ENCODE measurements at places on chromosomes 11 and 22.
A peak's percentile ranks its signal among the peaks of the same experiment; 100 is the strongest.

DNA sequence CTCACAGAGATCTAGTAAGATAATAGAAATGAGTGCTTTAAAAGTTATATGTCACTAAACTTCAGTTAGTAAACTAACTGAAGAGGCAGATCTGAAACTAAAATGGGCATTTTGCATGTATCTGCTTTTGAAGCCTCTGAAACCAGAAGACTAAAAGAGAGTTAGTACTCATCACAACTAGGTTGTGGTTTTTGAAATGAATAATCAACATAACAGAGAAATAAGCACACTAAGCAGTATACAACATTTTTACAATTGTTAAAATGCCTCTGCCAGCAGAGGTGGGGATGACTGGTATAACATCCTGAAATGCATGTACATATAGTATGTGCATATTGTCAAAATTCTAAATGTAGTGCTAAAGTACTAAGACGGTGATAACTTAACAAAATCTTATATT lies 564.5 kb downstream of the DLG2 start:
- DNase-seq, result no peak

DNA sequence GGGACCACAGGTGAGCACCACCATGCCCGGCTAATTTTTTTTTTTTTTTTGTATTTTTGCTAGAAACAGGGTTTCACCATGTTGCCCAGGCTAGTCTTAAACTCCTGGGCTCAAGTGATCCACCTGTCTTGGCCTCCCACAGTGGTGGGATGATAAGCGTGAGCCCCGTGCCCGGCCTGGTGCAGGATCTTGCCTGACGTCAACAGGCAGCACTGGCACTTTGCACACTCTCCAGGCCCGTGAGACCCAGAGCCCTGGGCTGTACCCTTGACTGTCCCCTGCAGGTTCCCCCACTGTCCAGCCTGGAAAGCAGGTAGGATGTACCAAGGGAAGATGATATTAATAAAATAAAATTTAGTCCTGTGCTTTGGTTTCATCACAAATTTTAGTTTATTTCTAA lies 29.1 kb upstream of the PANX2 start:
- DNase-seq, result no peak

DNA sequence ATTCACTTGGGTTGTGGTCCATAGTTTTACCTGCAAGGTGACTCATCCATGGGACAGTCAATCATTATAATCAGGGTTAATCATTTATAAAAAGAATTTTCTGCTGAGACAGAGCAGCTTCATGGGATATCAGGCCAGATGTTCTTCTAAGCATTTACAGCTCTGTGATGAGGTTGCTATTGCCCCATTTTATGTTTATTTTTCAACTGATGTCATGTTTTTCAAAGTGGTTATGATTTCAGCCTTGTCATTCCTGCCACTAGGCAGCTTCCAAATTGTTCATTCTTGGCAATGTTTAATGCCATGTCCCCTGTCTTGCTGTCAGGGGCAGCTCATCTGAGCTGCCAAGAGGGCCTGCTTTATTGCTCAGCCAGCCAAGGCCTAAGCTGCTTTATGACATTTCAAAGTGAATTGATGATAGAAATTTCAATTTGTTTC lies 35.9 kb upstream of the ZBED5 start:
- no peak for DNase-seq

GRCh38 chr22:39545386-39546365 lies 13.1 kb upstream of the RPS19BP1 start:
- no peak for DNase-seq

DNA sequence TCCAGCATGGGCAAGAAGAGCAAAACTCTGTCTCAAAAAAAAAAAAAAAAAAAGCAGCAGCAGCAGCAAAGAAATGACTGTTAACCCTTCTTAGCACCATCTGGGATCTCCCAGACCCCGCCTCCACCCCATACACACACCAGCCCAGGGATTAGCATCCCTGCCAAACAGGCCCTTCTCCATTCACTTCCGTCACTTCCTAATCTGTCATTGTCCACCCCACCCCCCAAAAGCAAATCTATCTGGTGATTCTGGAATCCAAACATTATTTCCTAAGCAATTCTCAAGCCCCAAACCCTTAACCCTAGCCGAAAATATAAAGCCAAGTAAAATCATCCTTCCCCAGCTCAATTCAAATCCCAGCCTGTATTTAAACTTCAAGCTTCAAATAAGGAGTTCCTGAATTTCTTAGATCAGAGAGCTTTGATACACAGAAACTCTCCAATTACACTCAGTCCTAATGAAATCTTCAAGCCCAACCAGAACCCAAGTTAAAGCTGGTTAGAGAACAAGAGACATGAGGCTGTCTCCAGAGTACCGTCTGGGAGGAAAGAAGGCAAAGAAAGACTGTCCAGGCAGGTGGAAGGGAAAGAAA lies 6.0 kb upstream of the AHNAK start:
- DNase-seq, result peak; percentile 94

GRCh38 chr22:48494256-48494967 lies 1333.3 kb downstream of the BRD1 start:
- DNase-seq, result no peak

GRCh38 chr11:121965330-121965729 lies 150.7 kb downstream of the BLID start:
- no peak for DNase-seq

- no peak for DNase-seq
Measured at GRCh38 chr11:95245038-95245437, 14.0 kb upstream of the SESN3 start.

- no peak for DNase-seq
Measured at GRCh38 chr11:35077709-35078469, 61.1 kb upstream of the CD44 start.

DNA sequence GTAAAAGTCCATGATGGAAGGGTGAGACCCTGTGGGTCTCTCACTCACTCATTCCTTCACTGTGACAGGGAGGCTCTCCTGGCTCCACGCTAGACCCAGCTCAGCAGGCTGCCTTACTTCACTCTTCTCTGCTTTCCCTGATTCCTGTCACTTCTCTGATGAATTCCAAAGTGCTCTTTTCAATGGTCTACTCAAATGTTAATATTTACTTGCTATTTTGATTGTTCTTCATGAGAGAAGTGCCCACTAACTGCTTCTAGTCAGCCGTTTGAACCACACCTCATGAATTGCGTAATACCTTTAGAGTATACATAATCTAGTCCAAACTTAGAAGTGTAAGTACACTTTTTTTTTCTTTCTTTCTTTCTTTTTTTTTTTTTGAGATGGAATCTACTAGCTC lies 1350.2 kb upstream of the RAG2 start:
- no peak for DNase-seq

DNA sequence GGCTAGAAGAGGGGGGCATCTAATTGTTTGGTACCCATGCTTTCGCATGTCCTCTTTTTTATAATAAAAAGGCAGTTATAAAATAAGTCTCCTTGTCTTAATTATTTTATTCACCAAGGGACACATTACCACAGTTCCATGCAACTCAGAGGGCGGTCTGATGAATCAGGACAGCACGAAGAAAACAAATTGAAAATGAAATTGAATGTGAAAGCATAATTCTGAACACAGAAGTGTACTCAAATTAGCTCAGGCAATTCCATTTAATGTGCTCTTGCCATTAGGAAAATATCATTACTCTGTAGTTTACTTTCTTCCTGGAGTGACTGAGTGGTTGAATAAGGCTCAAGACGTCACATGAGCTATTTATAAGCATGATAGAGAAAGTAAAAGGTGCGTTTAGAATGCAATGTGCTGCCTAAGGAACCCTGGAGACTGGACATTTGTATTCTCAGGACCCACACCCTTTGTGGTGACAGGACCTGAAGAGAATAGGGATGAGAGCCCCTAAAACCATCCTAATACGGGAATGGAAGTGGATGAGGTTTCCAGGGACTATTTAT lies 59.6 kb downstream of the MTNR1B start:
- DNase-seq, result no peak

- DNase-seq, result peak; percentile 63
Measured at GRCh38 chr11:61281581-61282250, 13.4 kb downstream of the VWCE start.

- peak; percentile 64 for DNase-seq
Measured at GRCh38 chr11:65355013-65355775, 643 bp downstream of the TIGD3 start.
